HCEC 1CT (cell line): ENCODE measurements at places on chromosomes 1 and 21.

GRCh38 chr1:205190845-205191577, 20.5 kb downstream of the DSTYK start:
- peak; percentile 20 for DNase-seq

DNA sequence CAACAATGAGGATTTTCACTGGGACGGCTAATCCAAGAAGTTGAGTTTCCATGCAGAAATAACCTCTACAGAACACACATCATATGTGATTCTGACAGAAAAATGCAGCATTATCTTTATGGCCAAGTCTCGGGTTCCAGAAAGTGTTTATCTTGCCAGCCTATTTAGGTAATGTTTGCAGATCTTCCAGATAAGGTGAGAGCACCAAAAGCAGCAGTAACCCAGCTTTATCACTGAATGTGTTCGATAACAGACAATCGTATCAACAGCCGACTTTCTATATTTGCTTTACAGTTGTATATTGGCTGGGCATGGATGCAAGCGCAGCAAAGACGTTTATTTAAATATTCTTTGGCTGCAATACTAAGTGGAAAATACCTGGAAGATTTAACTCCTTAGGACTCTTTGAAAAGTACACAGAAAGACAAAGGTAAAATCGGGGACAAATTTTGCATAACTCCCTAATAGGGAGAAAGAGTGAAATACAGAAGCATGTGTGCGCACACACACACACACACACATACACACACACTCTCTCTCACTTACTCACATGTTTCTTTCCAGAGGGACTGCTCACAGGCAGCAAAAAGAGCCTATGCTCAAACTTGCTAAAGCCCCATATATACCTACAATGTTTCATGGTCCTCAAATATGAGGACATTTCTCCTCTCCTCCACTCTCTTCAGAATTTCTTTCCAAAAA, 3.0 kb upstream of the CTSK start:
- no peak for DNase-seq

GRCh38 chr21:45965084-45965809, 16.3 kb upstream of the COL6A1 start:
- DNase-seq, result no peak

GRCh38 chr1:58978096-58978495, 194.2 kb upstream of the JUN start:
- no peak for DNase-seq

DNA sequence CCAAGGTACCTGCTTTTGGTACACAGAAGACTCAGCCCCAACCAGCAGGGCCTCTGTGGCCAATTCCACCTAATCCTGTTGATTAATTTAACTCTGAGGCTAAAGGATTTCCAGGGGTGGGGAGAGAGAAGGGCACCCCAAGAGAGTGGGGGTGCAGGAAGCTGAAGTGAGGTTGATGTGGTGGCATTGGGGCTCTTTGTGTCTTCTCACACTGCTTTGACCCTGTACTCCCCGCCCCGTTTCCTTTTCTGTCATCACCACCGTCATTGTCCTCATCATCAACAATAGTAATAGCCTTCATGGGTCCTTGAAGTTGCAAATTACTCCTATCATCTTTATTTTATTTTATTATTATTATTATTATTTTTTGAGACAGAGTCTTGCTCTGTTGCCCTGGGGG, 55.9 kb downstream of the PAX7 start:
- DNase-seq, result no peak
